Activated CD8-positive, alpha-beta memory T cell treated with anti-CD3 and anti-CD28 coated beads for 4 hours (primary cell): ENCODE measurements at places on chromosomes 6 and 20.

DNA sequence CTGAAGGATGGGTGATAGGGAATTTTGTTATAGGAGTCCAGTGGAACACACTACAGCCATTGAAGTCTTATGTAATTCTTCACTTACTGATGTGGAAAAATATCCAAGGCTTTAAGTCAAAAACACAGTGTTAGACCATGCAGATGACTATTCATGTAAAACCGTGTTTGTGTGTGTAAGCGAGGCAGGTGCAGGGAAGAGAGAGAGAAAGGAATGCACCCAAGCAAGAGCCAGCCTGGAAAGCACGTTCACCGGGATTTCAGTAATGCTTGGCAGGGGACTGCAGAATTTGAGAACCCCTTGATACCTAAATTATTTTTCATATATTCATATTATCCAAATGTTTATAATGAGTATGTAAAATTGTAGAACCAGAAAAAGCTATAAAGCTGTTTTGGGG, 17.9 kb downstream of the RALGAPA2 start:
- no peak for DNase-seq

- no peak for DNase-seq
These were observed 830.9 kb upstream of the GJE1 start for GRCh38 chr6:141301779-141302178.

DNA sequence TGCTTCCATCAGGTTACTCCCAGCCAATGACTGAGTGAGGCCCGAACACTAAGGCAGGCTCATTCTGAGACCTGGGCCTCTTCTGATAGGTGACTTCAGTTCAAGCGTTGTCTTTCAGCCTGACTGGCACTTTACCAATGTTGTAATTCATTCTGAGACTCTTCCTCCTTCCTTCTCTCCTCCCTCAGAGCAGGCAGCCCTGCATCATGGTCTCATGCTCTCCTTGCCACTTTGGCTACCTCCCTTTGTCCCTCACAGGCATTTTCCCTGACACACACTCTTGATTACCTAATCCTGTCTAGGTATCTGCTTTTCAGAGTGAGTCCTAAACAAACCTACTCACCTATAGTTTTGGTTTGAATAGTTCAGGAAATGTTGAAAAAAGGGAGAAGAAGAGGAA, 12.6 kb upstream of the WFDC12 start:
- no peak for DNase-seq

GRCh38 chr6:118649918-118650581, 1.3 kb downstream of the CEP85L start:
- DNase-seq, result no peak

GRCh38 chr6:167930295-167930694, 67.2 kb upstream of the KIF25 start:
- DNase-seq, result no peak

DNA sequence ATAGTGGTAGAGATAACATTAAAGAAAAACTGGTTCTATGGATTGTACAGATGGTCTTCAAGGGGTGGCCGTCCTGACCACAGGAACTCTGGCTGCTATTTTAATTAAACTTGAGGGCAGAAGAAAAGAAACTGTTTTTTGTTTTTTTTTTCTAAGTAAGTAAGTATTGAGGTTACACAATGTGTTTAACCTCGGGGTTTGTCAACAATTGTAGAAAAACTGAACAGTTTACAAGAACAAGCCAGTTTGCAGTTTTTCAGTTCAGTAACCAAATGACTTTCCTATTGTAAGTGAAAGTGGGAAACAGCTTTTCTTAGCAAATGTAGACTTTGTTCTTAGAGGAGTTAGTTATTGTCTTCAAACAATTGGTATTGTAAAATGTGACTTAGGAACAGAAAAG, 77.0 kb downstream of the PLCB1 start:
- DNase-seq, result no peak
